ENCODE measurements at places on chromosomes 4 and X.

DNA sequence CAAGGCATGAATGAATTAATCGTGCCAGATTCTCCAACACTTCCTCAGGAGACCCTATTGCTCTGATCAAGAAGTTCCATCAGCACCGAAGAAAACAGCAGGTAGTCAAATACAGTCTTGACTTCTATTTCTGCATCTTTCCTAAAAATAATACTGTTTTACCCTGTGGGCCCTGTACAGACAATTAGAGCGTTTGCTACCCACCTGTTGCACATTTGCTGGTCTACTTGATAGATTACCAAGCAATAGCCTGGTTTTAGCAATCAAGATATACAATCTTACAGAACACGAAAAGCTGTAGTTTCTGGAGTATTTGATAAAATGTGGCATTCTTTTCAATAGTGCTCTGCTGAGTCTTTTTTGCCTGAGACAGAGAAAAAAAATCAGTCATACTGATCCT is 12.3 kb downstream of the GPR174 start:
- no peak for DNase-seq

GRCh38 chr4:123166023-123166422 is 230.6 kb upstream of the SPRY1 start:
- no peak for DNase-seq

GRCh38 chr4:128225148-128225547 is 62.5 kb downstream of the PGRMC2 start:
- peak; percentile 98 for DNase-seq

DNA sequence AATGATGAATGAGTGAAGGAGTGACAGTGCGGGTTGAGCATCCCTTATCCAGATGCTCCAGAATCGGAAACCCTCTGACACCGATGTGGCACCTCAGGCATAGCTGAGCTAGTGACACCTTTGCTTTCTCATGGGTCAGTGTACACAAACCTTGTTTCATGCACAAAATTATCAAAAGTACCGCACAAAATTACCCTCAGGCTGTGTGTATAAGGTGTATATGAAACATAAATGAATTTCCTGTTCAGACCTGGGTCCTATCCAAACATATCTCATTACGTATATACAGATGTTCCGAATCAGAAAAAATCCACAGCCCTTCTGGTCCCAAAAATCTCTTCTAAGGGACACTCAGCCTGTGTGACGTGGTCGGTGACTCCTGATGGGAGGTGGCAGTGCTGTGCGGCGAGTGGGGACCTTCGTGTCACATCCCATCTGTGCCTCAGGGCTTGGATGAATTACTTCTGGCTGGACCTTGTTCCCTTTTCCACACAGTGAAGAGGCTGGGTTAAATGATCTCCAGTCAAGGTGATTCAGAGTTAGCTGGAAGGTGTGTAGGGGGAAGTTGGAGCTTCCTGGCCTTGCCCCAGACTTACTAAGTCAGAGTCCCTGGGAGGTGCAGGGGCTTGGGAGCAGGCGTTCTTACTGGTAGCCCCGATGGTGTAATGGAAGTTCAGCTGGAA is 18.8 kb downstream of the RGS12 start:
- no peak for DNase-seq

DNA sequence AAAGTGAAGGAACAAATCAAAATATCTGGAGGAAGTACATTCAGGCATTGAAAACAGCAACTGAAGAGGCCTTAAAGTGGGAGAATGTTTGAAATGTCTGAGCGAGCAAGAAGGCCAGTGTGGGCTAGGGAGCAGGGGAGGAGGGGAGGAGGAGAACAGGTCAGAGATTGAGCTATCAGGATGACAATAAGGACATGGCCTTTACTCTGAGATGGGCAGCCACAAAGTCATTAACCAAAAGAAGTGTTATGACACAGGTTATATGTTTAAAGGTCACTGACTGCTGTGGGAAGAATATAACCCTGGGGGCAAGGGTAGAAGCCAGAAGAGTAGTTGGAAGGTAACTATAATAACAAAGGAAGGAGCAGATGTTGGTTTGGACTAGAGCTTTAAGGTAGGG is 315.4 kb downstream of the INPP4B start:
- DNase-seq, result no peak

- no peak for DNase-seq
These were observed 181.1 kb upstream of the PABPC4L start for GRCh38 chr4:134382478-134383227.

DNA sequence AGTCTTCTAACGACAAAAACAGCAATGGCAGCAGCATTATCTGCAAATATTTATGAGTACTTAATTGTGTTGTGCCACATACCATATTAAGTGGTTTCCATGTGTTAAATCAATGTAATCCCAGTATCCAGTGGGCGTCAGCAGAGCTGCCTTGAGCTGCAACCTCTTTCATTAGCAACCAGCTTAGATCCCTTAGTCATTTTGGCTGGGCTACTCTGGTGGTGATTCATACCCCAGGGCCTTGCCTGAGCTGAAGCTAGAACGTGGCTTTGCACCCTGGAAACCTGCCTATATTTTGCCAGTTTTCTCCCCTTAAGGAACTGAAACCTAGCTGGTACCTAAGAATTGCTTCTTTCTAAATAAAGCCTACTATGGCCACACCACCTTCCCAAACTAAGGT is 474.3 kb upstream of the FTHL17 start:
- DNase-seq, result peak; percentile 85

GRCh38 chrX:37716602-37717001 is 31.0 kb downstream of the XK start:
- no peak for DNase-seq

DNA sequence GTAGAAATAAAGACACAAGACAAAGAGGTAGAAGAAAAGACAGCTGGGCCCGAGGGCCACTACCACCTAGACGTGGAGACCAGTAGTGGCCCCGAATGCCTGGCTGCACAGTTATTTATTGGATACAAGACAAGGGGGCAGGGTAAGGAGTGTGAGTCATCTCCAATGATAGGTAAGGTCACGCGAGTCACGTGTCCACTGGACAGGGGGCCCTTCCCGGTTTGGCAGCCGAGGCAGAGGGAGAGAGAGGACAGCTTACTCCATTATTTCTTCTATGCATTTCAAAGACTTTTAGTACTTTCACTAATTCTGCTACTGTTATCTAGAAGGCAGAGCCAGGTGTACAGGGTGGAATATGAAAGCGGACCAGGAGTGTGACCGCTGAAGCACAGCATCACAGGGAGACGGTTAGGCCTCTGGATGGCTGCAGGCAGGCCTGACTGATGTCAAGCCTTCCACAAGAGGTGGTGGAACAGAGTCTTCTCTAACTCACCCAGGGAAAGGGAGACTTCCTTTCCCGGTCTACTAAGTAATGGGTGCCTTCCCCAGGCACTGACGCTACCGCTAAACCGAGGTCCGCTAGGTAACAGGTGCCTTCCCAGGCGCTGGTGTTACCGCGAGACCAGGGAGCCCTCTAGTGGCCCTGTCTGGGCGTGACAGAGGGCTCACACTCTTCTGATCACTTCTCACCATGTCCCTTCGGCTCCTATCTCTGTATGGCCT is 44.9 kb downstream of the ZBTB49 start:
- DNase-seq, result peak; percentile 38

- no peak for DNase-seq
These were observed 49.3 kb upstream of the EFHC2 start for GRCh38 chrX:44392767-44393166.

GRCh38 chrX:65480960-65481359 is 53.6 kb downstream of the LAS1L start:
- DNase-seq, result no peak

DNA sequence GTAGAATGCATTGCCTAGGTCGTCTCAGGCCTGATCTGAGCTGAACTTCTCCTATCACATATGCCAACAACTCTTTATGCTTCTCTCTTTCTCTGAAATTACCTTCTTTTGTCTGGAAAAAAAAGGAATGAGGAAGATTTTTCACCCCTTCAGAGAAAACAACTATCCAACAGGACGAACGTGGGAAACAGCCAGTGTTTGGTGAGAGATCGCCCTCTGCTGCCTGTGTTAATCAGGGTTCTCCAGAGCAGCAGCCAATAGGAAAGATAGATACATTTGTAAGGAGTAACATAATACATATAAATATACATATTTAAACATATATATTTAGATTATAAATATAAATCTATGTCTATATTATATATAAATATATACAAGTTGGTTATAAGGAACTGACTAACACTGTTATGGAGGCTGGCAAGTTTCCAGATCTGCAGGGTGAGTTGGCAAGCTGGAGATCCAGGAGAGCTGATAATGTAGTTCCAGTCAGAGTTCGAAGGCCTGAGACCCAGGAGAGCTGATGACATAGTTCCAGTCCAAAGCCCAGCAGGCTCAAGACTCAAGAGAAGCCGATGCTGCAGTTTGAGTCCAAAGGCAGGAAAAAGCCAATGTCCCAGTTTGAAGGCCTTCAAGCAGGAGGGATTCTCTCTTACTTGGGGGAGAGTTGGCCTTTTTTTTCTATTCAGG is 13.3 kb downstream of the CETN2 start:
- peak; percentile 40 for DNase-seq

DNA sequence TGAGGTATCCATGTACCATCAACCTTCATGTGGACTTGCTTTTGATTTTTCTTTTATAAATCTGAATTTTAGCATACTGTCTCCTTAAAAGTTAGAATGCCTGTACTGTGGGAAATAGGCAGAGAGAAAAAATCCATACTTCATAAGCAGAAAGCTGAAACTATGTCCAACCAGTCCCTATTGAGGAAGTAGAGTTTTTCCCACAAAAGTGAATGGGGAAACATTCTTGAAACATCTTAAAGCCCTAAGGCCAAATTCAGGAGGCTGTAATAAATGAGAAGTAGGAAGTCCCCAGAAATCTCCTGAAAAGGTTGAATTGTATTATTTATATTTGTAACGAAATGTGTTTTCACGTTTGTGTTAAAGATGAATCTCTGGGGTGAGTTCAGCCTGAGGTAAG is 56.3 kb downstream of the ENOX2 start:
- no peak for DNase-seq

DNA sequence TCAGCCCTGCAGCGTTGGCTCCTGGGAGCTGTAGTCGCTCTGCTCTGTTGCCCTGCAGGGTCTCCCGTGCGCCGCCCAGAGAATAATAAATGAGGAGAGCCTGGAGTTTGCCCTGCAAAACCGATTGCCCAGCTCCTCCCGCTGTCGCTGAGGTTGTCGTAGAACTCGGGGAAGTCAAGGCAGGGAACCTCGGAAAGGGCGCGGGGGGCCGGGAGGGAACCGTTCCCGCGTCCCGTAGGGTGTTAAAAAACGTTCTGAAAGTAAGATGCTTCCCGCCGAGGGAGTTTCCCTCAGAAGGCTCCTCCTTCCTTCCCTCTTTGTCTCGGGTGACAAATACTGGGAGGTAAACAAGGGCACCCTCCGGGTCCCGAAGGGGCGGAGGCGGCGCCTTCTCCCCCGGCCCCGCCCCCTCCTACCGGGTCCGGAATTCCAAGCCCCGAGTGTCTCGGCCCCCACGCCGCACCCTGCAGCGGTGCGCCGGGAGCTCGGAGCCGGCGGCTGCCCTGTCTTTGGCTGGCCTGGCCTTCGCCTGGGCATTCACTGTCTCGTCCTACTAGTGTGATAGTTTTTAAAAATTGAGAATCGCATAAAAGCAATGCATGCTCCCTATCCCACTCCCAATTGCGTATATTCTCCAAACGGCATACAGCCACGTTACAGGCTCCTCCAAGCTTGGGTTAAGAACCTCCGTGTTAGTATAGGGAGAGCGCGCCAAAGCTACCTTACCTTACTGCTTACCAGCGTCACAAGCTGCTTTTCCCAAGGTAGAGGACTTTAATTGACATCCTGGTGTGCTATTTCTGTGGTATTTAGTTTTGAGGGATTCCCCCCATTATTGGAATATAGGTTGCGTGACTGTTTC is 964 bp upstream of the HMGB2 start:
- DNase-seq, result peak; percentile 82

DNA sequence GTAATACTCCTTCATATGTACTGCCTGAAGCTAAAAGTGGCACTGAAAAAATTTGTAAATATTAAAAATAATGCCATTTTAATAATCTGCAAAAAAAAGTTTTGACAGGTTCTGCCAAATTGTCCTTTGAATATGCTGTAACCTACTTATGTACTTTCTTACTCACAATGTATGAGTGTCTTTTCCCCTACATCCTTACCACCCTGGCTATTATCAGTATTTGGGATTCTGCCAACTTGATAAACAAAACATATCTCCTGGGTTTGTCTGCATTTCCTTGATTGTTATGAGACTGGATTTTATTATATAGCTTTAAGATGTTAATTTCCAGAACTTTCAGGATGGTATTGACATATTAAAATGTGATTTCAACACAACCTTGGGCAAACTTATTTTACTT is 187.9 kb downstream of the CHM start:
- no peak for DNase-seq

GRCh38 chr4:47744253-47744652 is 93.6 kb downstream of the CORIN start:
- no peak for DNase-seq

GRCh38 chr4:186699298-186699697 is 24.4 kb downstream of the FAT1 start:
- DNase-seq, result peak; percentile 18

GRCh38 chr4:101345596-101346350 is 1.6 kb downstream of the PPP3CA start:
- peak; percentile 70 for DNase-seq

DNA sequence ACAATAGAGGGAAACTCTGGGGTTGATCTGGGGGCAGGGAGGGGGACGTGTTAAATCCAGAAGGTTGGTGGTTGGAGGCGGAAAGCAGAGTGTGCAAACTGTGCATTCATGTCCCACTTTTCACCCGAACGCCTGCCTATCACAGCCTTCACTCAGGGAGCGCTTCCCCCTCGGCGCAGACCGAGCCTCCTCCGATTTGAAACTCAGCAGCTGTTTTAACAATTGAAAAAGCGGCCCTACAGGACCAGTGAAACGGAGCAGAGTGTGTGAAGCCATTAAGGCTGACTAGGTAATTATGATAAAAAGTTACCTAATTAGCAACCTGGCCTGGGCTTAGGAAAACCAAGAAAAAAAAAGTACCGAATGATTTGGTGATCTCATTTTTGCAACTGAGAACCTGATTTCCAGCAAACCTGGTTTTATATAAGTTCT is 685 bp upstream of the NDNF start:
- DNase-seq, result peak; percentile 35

GRCh38 chr4:89298155-89298554 is 9.4 kb downstream of the GPRIN3 start:
- no peak for DNase-seq

- no peak for DNase-seq
These were observed 81.5 kb upstream of the CD99 start for GRCh38 chrX:2609431-2610238.

- no peak for DNase-seq
These were observed 113.0 kb downstream of the SPATA18 start for GRCh38 chr4:52164116-52164515.

DNA sequence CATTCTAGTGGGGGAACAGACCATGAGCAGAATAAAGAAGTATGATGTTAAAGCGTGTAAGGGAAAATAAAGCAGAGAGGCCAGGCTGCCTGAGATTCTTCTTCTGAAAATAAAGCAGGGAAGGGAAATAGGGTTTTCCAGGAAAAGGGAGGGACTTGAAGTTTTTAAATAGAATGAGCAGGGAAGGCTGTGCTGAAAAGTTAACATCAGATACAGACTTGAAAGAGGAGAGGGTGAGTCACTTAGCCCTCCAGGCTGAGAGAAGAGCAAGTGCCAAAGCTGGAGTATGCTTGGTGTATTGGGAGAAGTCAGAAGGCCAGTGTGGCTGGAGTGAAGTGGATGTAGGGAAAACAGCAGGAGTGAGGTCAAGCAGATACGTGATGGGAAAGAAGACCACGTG is 10.0 kb upstream of the PLK4 start:
- DNase-seq, result peak; percentile 59

GRCh38 chr4:98516441-98517217 is 141.8 kb downstream of the TSPAN5 start:
- peak; percentile 51 for DNase-seq

- DNase-seq, result no peak
These were observed 121.9 kb downstream of the BEND2 start for GRCh38 chrX:18098763-18099162.

GRCh38 chr4:114815760-114816159 is 217.2 kb downstream of the UGT8 start:
- DNase-seq, result no peak

Measured in fibroblast of skin of abdomen (primary cell).